ENCODE measurements at places on chromosomes 7 and 10.

- DNase-seq, result no peak
Observed at GRCh38 chr10:113641702-113642101, 22.1 kb downstream of the NRAP start.

- no peak for DNase-seq
Observed at GRCh38 chr7:150994141-150994837, 3.5 kb downstream of the NOS3 start.

DNA sequence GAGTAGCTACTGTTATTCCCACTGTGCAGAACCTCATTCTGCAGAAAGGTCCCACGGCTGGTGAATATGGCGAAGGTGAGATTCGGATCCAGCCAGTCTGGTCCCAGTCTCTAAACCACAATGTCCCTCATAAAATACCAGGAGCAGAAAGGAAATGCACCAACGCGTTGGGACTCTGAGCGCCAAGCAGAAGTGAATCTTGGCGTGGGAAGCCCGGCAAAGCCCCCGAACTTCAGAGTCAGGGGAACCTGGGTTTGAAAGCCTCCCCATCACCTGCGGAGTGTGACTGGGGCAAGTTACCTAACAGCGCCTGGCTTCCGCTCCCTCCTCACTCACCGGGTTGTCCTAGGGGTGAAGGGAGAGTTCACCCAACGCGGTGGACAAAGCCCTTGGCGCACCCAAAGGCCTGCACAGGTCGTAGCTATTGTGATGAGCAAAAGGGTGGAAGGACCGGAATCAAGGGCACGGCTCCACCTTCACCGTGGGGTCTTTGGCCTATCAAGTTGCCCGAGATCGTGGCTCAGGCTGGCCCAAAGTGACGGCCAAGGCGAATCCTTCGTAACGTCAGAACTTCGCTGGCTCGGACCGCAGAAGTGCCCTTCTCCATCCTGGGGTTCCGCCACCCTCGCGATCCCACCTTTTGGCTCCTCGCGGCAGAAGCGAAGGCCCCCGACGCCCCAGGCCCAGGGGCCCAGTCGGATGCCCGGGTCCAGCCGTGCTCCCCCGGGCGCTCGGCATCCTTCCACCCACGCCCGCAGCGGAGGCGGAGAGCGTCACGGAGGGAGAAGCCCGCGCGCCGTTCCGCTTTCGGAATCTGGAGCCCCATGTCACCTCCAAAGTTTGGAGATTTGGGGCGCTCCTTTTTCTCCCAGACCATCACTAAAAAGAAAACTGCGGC is 811 bp downstream of the RGS10 start:
- no peak for DNase-seq

- DNase-seq, result no peak
Observed at GRCh38 chr10:126104767-126105166, 208.4 kb downstream of the FANK1 start.

DNA sequence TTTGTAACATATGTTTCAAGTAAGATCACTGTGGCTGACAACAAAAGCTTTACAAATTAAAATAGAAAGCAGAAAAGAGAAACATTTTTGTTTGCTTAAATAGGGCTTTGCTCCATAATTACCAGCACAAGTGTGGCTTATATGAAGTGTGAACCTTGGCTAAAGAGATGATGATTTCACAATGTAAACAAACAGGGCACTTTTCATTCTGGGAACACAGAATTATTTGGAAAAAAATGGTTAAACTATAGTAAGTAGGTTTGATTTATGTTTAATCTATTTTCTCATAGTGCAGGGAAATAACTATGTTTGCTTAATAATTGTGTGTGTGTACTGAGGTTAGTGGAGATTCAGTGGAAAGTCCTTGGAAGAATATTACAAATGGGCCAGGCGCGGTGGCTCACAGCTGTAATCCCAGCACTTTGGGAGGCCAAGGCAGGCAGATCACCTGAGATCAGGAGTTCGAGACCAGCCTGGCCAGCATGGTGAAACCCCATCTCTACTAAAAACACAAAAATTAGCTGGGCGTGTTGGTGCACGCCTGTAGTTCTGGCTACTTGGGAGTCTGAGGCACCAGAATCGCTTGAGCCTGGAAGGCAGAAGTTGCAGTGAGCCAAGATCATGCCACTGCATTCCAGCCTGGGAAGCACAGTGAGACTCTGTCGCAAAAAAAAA is 19.1 kb upstream of the OTUD1 start:
- no peak for DNase-seq
